Left lobe of liver (tissue), 2 donors: ENCODE measurements at places on chromosomes 5 and 9. TPM values are rescaled to one million over a fixed set of nuclear protein-coding genes. Genes with fewer than 3 reads are reported as not detected.

GRCh38 chr9:110123341-110124095 is 84.4 kb downstream of the C9orf152 start:
- no peak for DNase-seq

- no peak for DNase-seq
Measured at GRCh38 chr9:69495296-69495695, 170.3 kb downstream of the ENTREP1 start.

Gene TMC1
- total RNA-seq: 0.18 TPM

GRCh38 chr9:18365651-18366050 is 108.3 kb upstream of the ADAMTSL1 start:
- no peak for DNase-seq

DNA sequence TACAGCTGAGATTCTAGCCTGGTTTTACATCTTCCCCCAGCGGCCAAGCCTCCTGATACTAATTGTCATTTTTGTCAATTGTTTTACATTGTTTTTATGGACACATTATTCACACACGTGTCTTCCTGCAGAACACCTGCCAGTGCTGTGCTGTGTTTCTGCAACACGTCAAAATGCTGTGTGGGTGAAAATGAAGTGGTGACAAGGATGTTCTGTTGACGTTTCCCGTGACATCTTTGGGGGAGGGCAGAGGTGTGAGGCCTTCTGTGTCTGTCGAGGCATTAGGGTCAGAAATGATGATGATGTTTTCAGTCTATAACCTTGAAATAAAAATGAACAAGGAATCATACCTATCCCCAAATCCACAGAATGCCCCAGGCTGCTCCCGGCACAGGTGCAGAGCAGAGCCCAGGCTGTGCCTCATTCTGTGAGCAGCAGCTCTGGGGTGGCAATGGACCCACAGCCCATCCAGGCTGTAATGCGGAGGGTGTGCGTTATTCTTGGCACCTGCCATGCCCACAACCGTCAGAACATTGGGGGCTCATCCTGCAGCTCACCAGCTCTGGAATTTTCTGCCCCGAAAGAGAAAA is 23.6 kb upstream of the CEP72 start:
- DNase-seq: no peak

Gene ORM1
- total RNA-seq: 19,737 TPM

GRCh38 chr5:90014420-90014819 is 395.1 kb downstream of the CETN3 start:
- DNase-seq: no peak

DNA sequence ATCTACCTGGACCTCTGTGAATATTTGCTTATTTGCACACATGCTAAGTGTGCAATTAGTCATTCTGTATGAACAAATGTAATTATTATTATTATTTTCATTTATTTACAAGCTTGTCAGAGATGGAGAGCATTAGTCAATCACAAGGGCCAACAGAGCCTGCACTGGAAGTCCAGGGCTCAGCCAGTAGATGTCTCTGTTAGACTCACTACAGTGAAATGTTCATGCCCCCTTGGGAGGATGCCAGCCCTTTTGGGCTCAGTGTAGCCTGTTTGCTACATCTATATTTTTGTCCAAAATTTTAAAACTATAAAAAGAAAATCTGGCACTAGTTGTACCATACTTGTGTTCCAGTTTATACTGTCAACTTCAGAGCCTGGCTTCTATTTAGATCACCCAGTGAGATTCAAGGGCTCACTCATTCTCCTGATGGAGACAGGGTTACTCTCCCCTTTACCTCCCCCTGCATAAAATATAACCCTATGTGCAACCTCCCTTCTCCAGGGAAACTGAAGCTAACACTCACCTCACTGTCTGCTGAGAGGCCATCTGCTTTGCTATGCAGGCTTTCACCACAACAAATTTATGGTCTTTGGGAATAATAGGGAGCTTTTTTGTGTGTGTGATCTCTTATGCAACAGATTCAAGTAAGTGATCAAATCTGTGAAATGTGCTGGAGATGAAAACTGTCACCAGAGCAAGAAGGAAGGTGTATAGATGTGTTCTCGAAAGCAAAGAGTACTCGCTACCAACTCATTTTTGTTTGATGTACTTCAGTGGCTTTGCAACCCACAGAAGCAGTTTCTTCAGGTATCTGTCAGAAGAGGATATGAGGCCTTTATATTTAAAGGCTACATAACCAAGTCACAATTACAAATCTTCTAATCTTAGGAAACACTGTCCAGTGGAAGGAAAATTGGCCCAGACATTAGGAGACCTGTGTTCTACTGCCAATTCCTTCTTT is 99.9 kb upstream of the TLE4 start:
- peak; percentile 55 for DNase-seq

Gene ADAMTS6
- total RNA-seq: 0.30 TPM
